ENCODE measurements at places on chromosomes 7 and 10.
A peak's percentile ranks its signal among the peaks of the same experiment; 100 is the strongest.

GRCh38 chr7:150845421-150845861 lies 6.9 kb upstream of the AOC1 start:
- DNase-seq, result peak; percentile 3

DNA sequence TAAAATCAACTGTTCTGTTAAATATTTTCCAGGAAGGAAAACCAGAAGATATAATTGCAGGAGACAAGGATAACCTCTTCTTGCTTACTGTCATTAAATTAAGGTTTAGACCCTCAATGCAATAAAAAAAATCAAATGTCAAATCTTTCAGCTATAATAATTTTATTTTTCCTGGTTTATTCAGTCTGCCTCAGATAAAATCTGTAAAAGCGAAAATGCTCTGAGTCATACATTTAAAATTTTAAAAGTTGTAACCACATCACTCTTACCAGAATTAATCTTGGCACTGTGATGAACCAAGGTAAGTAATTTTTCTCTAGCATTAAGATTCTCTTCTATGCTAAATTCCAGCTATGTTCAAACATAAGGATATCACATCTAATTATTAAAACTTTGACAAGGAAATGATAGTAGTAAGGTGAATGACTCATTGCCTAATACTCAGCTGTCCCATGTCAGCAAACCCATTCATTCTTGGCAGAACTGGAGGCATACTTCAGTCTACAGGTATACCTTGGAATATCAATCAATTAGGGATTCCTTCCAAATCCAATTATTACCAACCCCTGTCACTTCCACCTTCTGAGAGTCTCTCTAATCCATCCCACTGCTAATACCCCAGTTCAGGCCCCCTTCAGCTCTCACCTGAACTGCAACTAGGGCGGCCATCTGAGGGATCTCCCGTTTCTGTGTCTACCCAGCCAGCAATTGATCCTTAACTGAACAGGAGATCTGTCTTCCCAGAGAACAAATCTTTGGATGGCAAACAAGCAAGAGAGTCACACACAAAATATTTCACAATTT lies 434.1 kb downstream of the GRM8 start:
- no peak for DNase-seq

DNA sequence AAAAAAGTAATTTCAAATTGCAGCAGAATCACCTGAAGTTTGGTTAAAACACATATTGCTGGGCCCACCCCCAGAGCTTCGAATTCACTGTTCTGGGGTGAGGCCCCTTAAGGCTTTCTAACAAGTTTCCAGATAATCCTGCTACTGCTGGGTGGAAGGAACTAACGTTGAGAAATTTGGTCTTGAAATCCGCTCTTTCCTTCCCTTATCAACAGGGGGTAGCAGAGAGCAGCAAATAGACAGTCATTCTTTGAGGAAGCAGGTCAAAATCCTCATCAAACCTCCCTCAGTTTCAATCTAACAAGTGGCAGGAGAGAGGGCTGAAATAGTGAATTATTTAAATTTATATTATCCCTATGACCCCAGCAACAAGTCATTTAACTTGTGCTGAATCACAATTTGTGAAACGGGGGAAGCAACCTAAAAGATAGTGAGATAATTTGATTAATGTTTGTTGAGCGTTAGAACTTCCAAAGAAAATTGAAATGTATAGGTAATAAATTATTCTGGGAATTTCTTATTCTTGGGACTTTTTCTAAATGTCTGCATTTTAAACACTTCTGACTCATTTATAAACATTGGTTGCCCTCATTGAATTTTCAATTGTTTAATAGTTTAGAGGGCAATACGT lies 21.7 kb upstream of the MALSU1 start:
- DNase-seq, result peak; percentile 84

DNA sequence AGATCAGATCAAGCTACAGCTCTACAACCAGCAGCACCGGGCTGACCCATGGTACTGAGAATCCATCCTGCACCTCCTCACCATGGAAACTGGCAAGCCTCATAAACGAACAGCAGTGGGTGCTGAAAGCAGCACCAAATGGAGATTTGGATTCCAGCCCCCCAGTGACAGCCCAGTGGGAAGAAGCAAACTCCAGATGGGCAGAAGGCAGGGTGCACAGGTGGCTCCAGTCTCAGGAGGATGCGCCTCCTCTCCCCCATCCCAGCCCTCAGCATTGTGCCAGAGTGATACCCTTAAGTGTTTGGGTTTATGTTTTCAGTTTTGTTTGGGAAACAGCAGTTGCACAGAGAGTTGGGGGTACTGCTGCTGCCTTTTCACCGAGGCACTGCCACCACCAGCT lies 20.6 kb upstream of the SMO start:
- DNase-seq, result no peak

GRCh38 chr10:14840178-14840577 lies 2.1 kb downstream of the HSPA14 start:
- no peak for DNase-seq

GRCh38 chr10:11553773-11554381 lies 57.6 kb downstream of the USP6NL start:
- no peak for DNase-seq

- DNase-seq, result no peak
Observed at GRCh38 chr10:5650664-5651387, 15.6 kb downstream of the ASB13 start.

DNA sequence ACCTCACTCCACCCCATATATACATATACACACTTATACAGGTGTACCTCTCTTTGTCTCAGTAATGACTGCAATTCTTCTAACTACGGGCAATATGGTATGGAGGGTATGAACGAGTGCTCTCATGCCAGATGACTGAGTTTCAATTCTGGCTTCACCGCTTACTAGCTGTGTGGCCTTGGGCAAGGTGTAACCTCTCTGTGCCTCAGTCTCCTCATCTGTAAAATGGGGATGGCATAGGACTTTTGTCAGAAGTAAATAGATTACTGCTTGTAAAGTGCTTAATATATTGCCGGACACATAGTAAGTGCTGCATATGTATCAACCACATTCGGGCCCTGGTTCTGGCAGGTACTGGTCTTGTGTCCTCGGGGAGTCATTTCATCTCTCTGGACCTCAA lies 60.1 kb upstream of the IFRD1 start:
- no peak for DNase-seq

DNA sequence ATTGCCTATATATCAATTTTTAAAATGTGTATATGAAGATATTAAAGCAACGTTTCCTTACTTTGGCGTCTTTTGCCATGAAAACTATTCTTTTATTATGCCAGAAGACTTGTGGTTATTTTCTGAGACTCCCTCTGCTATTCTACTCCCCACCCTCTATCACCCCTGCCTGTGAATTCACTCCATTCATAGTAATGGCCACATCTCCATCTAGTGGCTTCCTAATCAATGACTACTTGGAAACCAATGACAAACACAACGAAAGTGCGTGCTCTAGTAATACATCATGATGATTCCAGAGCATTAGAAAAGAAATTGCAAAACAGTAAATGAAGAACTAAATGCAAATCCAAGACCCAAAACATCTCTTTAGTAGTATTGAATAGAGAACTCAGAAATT lies 186.7 kb upstream of the HGF start:
- DNase-seq, result peak; percentile 86

- no peak for DNase-seq
Observed at GRCh38 chr10:3802526-3803265, 17.7 kb upstream of the KLF6 start.

GRCh38 chr7:17021205-17021604 lies 139.4 kb upstream of the AGR3 start:
- no peak for DNase-seq

DNA sequence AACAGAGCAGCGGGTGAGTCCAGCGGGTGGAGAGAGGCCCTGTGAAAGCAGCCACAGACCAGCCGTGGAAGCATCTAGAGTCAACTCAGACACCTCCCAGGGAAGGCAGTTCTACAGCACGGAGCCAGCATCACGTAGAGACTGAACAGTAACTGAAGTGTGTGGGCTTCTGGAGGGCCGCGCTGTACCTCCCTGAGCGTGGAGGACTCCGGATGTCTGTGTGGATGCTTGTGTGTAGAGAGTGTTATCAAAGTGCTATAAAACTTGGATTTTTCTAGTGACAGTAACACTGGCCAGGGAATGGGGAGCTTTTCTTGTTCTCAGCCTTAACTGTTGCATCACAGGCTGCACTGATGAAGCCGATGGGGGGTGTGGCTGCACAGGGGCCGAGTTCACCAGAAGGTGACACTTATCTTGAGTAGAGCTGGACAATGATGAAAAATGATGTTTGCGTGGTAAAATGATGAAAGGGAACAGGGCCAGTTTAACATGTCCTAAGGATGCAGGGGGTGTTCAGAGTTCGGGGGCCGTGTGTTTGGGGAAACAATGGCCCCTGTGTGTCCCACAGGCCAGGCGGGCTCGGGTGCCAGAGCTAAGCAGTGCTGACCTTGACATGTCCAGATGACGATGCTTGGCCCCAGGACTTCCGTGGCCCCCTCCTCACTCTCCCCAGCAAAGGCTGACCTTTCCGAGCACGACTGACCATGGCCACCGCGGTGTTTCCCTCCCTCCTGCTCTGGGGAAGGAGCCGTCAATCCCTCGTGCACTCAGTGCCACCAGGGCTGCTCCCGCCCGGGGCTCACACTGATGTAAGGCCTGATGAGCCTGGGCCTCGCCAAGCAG lies 21.9 kb downstream of the MNX1 start:
- no peak for DNase-seq

DNA sequence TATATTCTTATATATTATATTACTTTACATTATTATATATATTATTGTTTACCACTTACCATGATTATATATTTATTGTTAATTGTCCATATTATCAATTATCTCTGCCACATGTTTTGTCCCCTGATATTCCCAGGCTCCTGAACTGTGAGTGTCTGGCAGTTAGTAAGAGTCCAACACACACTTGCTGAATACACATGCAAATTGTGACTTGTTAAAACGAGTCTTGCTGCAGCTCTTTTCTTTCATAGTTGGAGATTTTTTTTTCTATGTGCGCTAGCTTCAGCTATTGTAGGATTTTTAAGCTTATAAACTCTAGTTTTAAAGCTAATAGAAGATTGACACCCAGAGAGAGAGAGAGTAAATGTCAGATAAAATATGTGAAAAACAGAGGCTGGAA lies 207.8 kb upstream of the FAM3C start:
- DNase-seq, result no peak

- DNase-seq, result no peak
Observed at GRCh38 chr7:101059620-101059942, 25.7 kb upstream of the TRIM56 start.

DNA sequence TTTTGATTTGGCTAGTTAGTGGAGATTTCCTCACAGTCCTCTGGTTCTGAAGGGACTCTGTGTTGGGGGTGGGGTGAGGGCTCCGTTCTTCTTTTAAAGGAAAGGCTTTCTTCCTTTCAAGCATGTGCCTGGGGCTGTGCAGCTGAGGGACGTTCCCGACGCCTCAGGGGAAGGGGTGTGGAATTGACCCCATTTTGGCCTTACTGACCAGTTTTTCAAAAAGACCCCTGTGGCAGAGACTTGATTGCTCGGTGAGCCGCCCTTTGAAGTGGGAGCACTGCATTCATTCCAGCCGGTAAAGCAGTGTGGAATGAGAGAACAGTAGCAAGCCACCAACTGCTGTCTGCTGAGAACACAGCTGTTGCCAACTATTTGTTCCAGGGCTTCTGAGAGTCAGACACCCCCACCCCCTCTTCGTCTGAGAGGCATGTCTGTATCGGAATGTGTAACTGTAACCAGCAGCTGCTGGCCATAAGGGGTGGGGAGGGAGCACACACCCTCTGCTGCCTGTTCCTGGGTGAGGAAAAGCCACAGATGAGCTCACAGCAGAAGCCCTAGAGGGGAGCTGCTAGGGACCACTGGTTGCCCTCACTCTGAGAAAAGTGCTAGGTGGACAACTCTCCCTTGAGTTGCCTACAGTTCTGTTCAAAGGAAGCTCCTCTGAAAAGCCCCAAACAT lies 33.2 kb downstream of the WBP1L start:
- no peak for DNase-seq

DNA sequence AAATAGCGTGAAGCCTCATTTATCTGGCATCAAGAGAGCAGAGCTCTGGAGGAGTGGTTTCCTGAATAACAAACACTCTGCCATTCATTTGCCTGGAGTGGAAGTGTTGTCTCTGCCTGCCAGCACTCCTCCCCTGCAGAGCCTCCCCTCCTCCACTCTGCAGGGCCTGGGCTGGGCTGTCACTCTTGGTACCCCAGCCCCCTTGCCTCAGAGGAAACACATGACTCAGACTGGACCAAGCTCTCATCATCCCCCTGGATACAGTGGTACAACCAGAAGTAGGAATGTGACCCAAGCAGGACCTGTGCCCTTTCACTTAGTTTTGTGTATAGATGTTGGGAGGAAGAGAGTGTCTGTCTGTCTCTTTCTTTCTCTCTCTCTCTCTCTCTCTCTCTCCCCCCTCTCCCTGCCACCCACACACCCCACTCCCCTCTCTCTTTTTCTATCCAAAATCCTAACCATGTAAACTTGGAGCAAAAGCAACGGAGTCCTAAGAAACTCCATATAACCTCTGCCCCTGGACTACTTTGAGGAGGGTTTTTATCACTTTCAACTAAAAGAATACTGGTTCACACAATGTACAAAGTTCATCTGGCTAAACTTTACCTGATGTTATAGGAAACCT lies 43.9 kb downstream of the DOCK4 start:
- DNase-seq, result peak; percentile 69

DNA sequence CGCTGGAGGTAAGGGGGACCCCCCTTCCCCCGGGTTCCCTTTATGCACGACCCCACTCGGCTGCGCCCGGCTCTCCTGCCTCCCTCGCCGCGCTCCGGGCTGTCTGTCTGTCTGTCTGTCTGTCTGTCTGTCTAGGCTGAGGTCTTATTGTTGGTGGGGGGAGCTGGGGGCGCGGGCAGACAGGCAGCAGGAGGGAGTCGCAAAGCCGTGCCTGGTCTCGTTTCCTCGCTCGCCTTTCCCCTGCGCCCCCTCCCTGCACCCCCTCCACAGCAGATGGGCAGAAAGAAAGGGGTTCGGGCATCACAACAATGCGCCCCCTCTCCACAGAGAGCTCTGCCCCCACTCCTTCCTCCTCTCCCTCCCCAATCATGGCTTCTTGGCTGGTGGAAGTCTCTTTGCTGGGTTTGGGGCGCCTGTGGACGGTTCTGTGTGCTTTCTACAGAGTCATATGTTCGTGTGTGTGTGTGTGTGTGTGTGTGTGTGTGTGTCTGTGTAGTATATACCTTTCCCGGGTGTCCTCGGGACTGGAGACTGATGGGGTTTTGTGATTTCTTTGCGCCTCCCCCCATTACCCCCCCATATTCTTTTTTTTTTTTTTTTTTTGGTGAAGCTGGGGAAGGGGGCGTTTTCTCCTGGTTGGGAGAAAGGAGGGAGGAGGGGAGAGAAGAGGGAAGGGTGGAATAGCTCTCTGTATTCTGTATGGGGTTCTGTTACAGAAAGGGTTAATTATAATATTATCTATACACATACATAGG lies 1.9 kb downstream of the AUTS2 start:
- DNase-seq, result peak; percentile 20

Measured in KBM-7 (cell line).